Activated T-cell treated with anti-CD3 and anti-CD28 coated beads, Interleukin-2, amount 50 U/mL, for 72 hours (primary cell): ENCODE measurements at places on chromosomes 5 and 9. TPM values are rescaled to one million over a fixed set of nuclear protein-coding genes. Genes with fewer than 3 reads are reported as not detected.

DNA sequence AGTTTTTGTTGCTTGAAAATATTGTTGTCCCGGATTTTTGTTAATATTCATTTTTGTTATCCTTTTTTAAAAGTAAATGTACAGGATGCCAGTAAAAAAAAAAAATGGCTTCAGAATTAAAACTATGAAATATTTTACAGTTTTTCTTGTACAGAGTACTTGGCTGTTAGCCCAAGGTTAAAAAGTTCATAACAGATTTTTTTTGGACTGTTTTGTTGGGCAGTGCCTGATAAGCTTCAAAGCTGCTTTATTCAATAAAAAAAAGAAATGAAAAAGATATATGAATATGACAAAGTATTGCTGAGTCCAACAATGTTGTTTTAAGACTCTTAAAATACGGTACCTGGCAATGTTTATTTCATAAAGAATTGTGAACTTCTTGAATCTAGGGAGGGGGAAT is 82.9 kb downstream of the PIK3R1 start:
- H3K27me3 ChIP-seq: no peaks in the 10 kb centered on the region
- H3K4me1 ChIP-seq: peaks cover 32% of the 10 kb centered on the region
- H3K27ac ChIP-seq: no peak overlapping the region

- DNase-seq: peak; percentile 2
- H3K4me3 ChIP-seq: no peak overlapping the region
- H3K27me3 ChIP-seq: peaks cover 17% of the 10 kb centered on the region
- H3K27ac ChIP-seq: no peak overlapping the region
- no peaks in the 10 kb centered on the region for H3K36me3 ChIP-seq
- H3K4me1 ChIP-seq: peaks cover 9% of the 10 kb centered on the region
These were observed 608.6 kb upstream of the DAB2 start for GRCh38 chr5:40033411-40033810.

The DMGDH gene
- total RNA-seq: 21.4 TPM

DNA sequence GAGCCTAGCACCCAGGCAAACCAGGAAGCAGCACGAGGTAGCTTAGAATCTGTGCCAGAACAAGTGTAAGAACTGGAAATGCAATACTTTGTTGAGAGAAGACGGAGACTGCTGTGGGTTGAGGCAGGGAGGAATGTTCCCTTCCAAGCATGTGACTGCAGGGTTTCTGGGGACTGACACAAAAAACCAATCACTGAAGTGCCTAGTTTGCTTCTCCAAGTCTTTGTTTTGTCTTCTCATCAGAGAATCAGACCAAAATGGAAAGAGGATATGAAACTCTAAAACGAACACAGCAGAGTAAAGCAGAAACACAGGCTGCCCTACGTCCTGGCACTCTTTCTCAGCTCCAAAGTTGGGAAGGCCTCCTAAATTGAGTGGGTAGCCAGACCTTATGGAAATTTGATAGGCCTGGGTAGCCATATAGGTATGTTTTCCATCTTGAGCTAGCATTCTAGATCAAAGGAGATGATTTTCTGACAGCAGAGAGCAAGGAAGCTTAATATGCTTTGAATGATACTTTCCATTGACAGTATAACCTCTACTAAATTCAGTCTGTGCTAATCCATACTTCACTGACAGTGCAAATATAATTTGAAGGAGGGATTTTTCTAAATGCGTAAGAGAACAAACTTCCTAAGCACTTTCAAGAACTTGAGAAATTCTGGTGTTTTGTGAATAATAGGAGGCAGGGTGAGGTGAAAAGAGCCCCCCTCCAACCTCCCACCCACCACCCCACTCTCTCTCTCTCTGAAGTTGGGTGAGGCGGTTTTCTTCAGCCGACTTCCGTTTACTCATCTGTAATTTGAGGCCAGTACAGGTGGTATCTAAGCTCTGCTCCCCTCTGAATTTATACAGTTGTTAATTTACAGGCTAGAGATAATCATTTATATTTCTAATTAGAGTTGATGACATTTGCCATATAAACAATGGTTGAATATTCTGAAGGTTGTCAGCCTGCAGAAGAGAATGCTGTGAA is 5.5 kb downstream of the ADRB2 start:
- no peaks in the 10 kb centered on the region for H3K36me3 ChIP-seq
- H3K27ac ChIP-seq: peak overlapping the region; percentile 7
- DNase-seq: no peak
- peaks cover 38% of the 10 kb centered on the region for H3K27me3 ChIP-seq

GRCh38 chr9:80467632-80468031 is 895.9 kb downstream of the TLE4 start:
- no peaks in the 10 kb centered on the region for H3K27me3 ChIP-seq
- DNase-seq: no peak
- no peaks in the 10 kb centered on the region for H3K4me1 ChIP-seq
- no peak overlapping the region for H3K27ac ChIP-seq
- no peaks in the 10 kb centered on the region for H3K36me3 ChIP-seq
- no peak overlapping the region for H3K4me3 ChIP-seq

GRCh38 chr5:160486573-160486972 is 64.9 kb downstream of the PTTG1 start:
- H3K4me3 ChIP-seq: no peak overlapping the region
- peak; percentile 46 for DNase-seq
- peak overlapping the region; percentile 49 for H3K27ac ChIP-seq
- H3K36me3 ChIP-seq: peaks cover 2% of the 10 kb centered on the region
- H3K27me3 ChIP-seq: no peaks in the 10 kb centered on the region
- peaks cover 42% of the 10 kb centered on the region for H3K4me1 ChIP-seq

The COL5A1 gene
- total RNA-seq: 0.49 TPM

DNA sequence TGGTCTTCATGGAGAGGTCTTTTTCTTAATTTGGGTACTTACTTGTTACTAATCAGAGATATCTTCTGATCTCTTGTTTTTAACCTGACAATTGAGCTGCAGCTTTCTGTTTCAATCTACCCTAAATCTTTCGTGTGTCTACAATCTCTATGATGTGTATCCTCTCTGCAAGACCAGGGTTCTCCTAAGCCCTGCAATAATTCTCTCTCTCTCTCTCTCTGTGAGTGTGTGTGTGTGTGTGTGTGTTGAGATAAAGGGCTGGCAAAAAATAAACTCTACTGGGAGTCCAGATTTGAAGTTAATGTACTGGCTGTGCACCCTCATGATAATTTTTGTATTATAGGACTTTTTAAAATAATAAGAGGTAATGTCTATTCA is 57.8 kb upstream of the FBXL7 start:
- H3K4me1 ChIP-seq: no peaks in the 10 kb centered on the region
- H3K36me3 ChIP-seq: no peaks in the 10 kb centered on the region
- DNase-seq: no peak
- H3K27me3 ChIP-seq: no peaks in the 10 kb centered on the region

The EIF4E1B gene
- total RNA-seq: not detected

GRCh38 chr5:53543401-53543800 is 17.0 kb upstream of the NDUFS4 start:
- H3K4me3 ChIP-seq: no peak overlapping the region
- H3K27me3 ChIP-seq: no peaks in the 10 kb centered on the region
- H3K36me3 ChIP-seq: no peaks in the 10 kb centered on the region
- H3K4me1 ChIP-seq: no peaks in the 10 kb centered on the region

- peaks cover 50% of the 10 kb centered on the region for H3K4me1 ChIP-seq
- no peaks in the 10 kb centered on the region for H3K36me3 ChIP-seq
- no peak for DNase-seq
- no peaks in the 10 kb centered on the region for H3K27me3 ChIP-seq
- no peak overlapping the region for H3K27ac ChIP-seq
These were observed 241.7 kb upstream of the PANK3 start for GRCh38 chr5:168820874-168821273.

The ADGRV1 gene
- total RNA-seq: 0.21 TPM

- no peak for DNase-seq
- H3K4me1 ChIP-seq: no peaks in the 10 kb centered on the region
- H3K4me3 ChIP-seq: no peak overlapping the region
- H3K27me3 ChIP-seq: no peaks in the 10 kb centered on the region
- no peak overlapping the region for H3K27ac ChIP-seq
- H3K36me3 ChIP-seq: no peaks in the 10 kb centered on the region
These were observed 1266.2 kb upstream of the CDH18 start for GRCh38 chr5:21254161-21254560.

GRCh38 chr9:110124439-110124838 is 83.5 kb downstream of the C9orf152 start:
- peaks cover 44% of the 10 kb centered on the region for H3K4me1 ChIP-seq
- H3K27ac ChIP-seq: no peak overlapping the region
- H3K4me3 ChIP-seq: no peak overlapping the region
- DNase-seq: no peak
- no peaks in the 10 kb centered on the region for H3K27me3 ChIP-seq

GRCh38 chr9:92850898-92851297 is 26.9 kb downstream of the ZNF484 start:
- DNase-seq: no peak
- H3K4me1 ChIP-seq: no peaks in the 10 kb centered on the region
- no peak overlapping the region for H3K4me3 ChIP-seq
- no peaks in the 10 kb centered on the region for H3K27me3 ChIP-seq

GRCh38 chr5:169413416-169413815 is 112.5 kb upstream of the SLIT3 start:
- H3K27me3 ChIP-seq: no peaks in the 10 kb centered on the region
- no peak overlapping the region for H3K4me3 ChIP-seq
- H3K27ac ChIP-seq: no peak overlapping the region
- H3K36me3 ChIP-seq: no peaks in the 10 kb centered on the region
- no peak for DNase-seq

GRCh38 chr5:523441-524222 is 617 bp downstream of the SLC9A3 start:
- no peak for DNase-seq
- no peak overlapping the region for H3K27ac ChIP-seq
- peaks cover 49% of the 10 kb centered on the region for H3K27me3 ChIP-seq

DNA sequence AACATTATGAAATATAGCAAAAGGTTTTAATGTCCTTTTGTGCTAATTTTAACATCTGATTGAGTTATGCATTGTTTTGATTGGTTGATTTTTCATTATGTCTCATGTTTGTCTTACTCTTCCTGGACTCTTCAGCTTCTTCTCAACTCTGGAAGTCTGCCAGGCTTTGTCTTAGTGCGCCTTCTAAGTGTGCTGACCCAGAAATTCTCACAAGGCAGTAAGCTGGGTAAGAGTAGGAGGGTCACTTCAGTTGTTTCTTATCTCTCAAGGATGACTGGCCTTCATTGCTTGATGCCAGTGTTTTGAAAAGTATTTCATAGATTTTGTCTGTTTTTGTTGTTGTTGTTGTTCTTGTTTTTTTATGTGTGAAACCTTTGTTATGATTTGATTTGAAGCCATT is 59.2 kb downstream of the RIC1 start:
- peaks cover 17% of the 10 kb centered on the region for H3K36me3 ChIP-seq
- peak overlapping the region; percentile 85 for H3K27ac ChIP-seq
- H3K4me3 ChIP-seq: no peak overlapping the region
- DNase-seq: no peak
- H3K4me1 ChIP-seq: peaks cover 18% of the 10 kb centered on the region
- no peaks in the 10 kb centered on the region for H3K27me3 ChIP-seq

The ACER2 gene
- 2.4 TPM for total RNA-seq

The CBY3 gene
- total RNA-seq: 0.44 TPM

DNA sequence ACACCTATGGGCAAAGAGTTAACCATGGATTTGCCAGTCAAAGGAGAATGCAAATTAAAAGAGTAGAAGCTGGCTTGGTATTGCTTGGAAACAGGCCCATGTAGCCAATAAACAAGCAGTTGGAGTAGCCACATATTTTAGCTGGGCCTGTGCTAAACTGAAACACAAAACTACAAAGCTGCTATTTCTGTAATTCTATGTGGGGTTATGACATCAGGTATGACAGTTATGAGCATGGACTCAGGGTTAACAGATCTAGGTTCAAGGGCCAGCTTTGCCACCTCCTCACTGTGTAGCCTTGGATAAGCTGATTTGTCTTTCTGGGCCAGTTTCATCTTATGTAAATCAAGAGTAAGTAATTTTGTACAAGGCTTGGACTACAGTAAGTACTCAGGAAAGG is 142.7 kb downstream of the PIP5K1B start:
- H3K4me3 ChIP-seq: no peak overlapping the region
- H3K36me3 ChIP-seq: no peaks in the 10 kb centered on the region
- H3K4me1 ChIP-seq: no peaks in the 10 kb centered on the region
- no peak overlapping the region for H3K27ac ChIP-seq
- no peak for DNase-seq

GRCh38 chr9:135067096-135067710 is 20.3 kb upstream of the OLFM1 start:
- H3K27ac ChIP-seq: no peak overlapping the region
- H3K27me3 ChIP-seq: peaks cover 41% of the 10 kb centered on the region
- no peak overlapping the region for H3K4me3 ChIP-seq
- H3K36me3 ChIP-seq: peaks cover 6% of the 10 kb centered on the region
- DNase-seq: no peak

The FAF2 gene
- total RNA-seq: 44.8 TPM

DNA sequence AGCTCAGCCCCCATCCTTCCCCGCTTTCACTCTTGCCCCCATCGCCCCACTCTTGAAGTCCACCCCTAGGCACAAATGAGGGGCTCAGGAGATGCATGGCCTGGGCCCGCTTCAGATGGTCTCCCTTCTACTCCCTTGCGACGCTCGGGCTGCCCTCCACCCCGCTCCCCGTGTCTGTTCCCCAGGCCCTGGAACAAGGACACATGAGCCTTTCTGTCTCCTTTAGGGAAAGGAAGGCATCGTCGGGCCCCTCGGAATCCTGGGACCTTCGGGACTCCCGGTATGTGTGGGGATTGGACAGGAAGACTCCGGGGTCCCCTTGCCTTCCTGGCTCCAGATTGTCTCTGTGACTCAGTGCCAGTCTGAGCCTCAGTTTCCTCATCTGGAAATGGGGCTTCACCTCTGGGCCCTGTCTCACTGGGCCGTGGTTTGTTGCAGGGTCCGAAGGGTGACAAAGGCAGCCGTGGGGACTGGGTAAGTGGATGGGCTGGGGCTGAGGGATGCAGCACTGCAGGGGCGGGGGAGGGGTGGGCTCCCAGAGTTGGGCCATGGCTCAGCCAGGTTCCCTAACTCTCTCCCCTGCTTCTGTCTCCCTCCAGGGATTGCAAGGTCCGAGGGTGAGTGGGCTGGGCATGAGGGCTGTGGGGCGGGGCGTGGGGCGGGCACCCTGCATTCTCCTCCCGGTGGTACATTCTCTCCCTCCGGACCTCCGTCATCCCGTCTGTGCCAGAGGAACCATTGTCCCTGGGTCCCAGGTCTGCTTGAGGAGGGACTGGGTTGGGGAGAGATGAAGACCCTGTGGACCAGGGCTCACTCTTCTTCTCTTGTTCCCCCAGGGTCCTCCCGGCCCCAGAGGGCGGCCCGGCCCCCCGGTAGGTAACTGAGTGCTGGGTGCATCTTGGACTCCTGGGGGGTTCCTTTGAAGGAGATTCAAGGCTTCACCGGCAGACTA is 21.8 kb upstream of the ORM1 start:
- peaks cover 7% of the 10 kb centered on the region for H3K4me1 ChIP-seq
- no peaks in the 10 kb centered on the region for H3K27me3 ChIP-seq
- peaks cover under 1% of the 10 kb centered on the region for H3K36me3 ChIP-seq
- DNase-seq: no peak
- no peak overlapping the region for H3K4me3 ChIP-seq

- no peaks in the 10 kb centered on the region for H3K36me3 ChIP-seq
- no peak overlapping the region for H3K4me3 ChIP-seq
- no peak for DNase-seq
- H3K27ac ChIP-seq: no peak overlapping the region
- peaks cover 11% of the 10 kb centered on the region for H3K27me3 ChIP-seq
- H3K4me1 ChIP-seq: no peaks in the 10 kb centered on the region
These were observed 19.9 kb upstream of the CPEB4 start for GRCh38 chr5:173868096-173868880.
